ENCODE measurements at places on chromosomes 6 and 20.
A peak's percentile ranks its signal among the peaks of the same experiment; 100 is the strongest.

GRCh38 chr6:122787721-122788120 lies 1.3 kb upstream of the SMPDL3A start:
- DNase-seq = no peak

- no peak for DNase-seq
These were observed 8.3 kb downstream of the SS18L1 start for GRCh38 chr20:62151835-62152364.

- peak; percentile 80 for DNase-seq
These were observed 938 bp downstream of the WRNIP1 start for GRCh38 chr6:2765896-2766766.

- DNase-seq = no peak
These were observed 59.6 kb upstream of the TTPAL start for GRCh38 chr20:44415833-44416715.

- DNase-seq = no peak
These were observed 6.9 kb upstream of the PHACTR1 start for GRCh38 chr6:12709556-12710232.

GRCh38 chr6:56241124-56241802 lies 6.1 kb downstream of the COL21A1 start:
- peak; percentile 78 for DNase-seq

DNA sequence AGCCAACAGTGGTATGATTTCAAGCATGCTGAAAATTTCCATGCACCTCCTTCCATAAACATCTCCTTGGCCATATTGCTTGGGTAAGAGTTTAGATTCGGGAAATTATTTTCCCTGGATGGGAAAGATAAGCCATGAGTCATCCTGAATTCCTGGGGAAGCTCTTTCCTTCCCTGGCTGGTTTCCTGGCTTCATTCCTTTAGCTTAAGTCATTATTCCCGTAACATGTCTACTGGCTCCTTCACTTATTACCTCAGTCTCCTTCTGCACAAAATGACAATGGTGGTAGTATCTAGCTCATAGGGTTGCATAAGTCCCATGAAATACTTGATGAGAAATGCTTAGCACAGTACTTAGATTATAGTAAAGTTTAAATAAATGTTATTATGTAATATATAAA lies 27.6 kb downstream of the TINAG start:
- no peak for DNase-seq

DNA sequence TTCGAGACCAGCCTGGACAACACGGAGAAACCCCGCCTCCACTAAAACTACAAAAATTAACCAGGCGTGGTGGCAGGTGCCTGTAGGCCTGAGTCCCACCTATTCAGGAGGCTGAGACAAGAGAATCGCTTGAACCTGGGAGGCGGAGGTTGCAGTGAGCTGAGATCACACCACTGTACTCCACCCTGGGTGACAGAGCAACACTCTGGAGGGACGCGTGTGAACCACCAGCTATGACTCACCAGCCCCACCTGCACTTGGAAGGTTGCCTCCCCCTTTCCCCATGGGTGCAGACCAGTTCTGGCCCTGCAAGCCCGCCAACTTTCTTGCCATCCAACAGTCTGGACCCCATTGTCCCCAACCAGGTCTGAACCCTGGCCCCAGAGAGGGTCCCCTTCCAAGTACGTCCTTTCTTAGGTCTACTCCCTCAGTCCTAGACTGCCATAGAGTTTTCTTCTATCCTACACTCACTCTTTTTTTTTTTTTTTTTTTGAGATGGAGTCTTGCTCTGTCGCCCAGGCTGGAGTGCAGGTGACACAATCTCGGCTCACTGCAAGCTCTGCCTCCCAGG lies 29.2 kb downstream of the ATP9A start:
- peak; percentile 8 for DNase-seq

- no peak for DNase-seq
These were observed 57.1 kb downstream of the SLC35D3 start for GRCh38 chr6:136979206-136979605.

GRCh38 chr20:57416296-57417022 lies 25.3 kb downstream of the RBM38 start:
- no peak for DNase-seq

GRCh38 chr20:9985773-9986172 lies 49.0 kb upstream of the ANKEF1 start:
- no peak for DNase-seq

DNA sequence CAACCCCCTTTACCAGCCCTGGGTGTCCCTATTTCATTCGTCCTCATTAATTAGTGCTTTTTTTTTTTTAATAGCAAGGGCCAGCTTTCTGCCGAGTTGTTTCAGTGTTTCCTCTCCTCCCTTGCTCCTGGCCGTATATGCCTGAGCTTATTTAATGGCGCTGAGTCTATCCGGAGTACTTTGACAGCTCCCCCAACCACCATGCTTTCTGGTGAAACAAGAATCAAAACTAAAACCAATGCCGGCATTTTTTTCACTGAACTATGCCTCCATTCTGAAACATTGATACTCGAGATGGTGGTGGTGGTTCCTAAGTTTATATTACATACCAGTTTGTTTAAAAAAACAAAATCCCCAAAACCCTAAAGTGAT lies 1.2 kb downstream of the DCBLD1 start:
- DNase-seq = peak; percentile 60

DNA sequence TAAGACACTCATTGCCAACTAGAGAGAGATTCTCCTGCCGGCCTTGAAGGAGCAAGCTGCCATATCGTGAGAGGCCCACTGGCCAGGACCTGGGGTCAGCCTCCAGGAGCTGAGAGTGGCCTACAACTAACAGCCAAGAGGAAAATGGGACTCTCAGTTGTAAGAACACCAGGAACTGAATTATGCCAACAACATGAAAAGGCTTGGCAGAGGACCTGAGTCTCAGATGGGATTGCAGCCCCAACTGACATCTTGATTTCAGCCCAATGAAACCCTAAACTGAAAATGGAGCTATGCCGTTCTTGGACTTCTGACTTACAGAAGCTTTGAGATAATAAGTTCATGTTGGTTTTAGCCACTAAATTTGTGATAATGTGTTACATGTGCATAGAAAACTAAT lies 193.5 kb upstream of the LRFN2 start:
- no peak for DNase-seq

DNA sequence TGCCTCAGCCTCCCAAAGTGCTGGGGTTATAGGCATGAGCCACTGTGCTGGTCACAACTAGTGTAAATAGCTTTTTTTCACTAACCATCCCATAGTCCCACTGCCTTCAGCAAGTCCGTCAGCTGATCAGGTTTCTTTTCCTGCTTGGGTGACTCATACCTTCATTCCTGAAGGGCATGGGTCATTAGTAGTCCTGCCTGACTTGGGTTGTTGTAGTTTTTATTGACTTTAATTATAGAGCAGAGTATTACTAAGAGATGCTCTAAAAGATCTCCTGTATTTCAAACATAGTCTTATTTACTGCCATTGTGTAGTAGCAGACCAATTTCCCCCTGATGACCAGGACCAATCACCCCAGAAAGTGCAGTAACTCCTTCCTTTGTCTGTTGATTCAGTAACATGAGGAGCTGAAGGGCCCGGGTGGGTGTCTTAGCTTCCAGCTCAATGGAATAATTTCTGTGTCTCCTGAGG lies 25.8 kb downstream of the HLA-C start:
- DNase-seq = peak; percentile 92

DNA sequence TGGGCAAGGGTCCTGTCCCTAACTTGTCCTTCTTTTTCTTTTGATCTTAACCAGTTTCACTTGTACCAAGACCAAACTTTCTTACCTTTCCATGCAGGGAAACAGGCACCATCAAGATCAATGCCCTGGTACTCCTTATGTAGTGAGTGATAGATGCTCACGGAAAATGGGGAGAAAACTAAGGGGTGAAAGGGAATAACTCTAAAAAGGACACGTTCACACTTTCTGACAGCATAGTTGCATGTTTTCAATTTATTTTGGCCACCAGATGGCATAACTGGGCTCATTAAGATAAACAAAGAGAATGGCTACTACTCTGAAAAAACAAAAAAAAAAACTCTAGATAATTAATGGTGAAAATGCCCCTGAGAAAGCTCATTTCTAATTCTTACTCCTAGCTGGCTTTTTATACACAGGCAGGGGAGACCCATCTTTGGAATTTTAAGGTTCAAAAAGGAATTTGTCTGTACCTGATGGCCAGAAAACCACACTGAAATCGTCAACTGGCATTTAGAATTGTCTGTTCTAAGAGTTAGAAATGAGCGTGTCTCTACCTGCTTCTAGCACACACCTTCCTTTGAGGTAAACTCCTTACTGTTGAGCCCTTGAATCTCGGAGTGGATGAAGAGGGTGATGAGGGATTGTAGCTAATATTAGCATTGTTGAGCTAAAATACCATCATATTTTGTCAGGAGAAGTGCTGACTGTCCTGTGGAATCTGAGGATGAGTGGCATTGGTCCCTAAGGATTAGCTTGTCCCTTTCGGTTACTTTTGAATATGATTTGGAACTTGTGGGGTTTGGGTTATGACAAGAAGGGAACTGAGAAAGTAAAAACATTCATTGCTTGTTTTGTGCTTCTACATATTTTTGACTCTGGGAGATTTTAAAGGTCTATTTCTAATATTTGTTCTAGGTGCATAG lies 62.2 kb upstream of the DDR1 start:
- DNase-seq = peak; percentile 60

- DNase-seq = no peak
These were observed 223.2 kb downstream of the PRL start for GRCh38 chr6:22073516-22074198.

DNA sequence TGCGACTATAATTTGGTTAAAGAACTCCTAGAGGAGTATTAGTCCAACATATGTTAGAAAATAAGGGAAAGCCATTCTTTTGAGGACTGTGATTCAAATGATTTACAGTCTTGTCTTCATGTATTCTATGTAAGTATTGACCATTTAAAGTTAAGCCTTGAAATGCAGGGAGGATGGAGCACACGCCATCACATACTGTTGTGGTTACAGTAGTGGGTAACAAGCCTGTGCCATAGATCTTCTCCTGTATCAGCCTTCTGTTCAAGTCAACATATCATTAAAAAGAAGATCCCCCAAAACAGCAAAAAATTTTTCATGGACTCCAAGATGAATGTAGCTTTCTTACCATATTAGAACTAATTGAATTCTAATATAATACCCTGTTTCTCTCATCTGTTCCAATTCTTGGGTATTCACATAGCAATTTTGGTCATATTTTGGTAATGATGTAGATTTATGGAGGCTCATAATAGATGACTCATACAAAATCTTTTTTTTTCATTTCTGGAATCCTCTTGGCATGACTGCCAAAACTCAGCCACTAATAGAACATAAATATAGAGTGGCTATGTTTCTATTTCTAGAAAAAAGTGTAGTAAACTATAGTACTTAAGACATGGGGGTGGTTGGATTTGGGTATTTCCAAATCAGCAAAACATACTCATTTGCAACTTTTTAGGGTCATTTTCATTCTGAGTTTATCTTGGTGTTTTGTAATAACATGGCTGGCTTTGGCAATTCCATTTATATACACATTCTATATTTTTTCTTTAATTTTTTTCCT lies 413.5 kb downstream of the BCKDHB start:
- no peak for DNase-seq

- DNase-seq = no peak
These were observed 94.9 kb downstream of the MTFR2 start for GRCh38 chr6:136155191-136155590.

DNA sequence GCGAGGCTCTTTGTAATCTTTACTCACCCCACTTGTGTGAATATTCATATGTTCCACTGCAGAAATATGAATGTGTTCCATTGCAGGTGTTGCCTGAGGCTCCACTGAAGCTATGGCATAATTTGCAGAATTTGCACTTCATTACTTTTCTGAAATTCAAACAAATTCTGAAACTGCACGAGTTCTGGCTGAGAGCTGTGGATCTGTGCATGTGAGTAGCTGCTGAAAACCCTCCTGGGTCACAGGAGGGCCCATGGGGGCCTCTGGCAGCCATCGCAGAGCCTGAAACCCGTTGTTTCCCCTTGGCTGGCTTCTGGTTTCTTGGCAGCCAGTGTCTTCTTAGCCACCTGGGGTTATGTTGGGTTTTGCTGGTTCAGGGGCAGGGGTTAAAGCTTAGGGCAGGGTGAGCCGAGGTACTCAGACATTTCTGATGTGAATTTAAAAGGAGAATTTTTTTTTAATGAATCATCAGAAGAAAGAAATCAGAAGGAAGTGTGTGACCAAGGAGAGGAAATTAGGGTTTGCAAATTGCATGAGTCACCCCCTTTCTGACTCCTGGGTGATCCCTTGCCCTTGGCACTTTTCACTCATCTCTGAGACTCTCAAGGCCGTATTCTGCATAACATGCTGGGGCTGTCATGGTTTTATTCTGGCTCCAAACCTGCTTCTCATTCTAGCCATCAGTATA lies 40.6 kb downstream of the TOX2 start:
- DNase-seq = no peak

DNA sequence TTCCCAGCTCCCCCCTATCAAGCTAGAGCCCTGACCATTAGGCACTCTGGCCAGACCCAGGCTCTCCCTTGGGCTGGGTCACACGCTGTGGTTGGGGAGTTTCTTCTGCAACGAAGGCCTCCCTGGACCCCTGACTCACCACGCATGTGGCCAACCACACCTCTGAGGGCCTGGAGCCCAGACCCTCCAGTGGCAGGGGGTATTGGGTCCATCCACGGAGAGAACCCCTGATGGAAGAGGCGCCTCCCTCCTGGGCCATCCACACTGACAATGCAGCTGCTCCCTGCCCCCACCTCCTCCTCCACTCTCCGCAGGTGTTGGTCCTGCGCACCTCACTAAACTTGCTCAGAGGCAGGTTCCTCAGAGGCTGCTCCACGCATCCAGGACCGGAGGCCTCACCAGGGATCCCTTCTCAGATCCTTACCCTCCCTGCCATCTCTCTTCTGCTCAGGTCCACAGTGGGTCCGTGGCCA lies 125.4 kb downstream of the RNASET2 start:
- DNase-seq = no peak

DNA sequence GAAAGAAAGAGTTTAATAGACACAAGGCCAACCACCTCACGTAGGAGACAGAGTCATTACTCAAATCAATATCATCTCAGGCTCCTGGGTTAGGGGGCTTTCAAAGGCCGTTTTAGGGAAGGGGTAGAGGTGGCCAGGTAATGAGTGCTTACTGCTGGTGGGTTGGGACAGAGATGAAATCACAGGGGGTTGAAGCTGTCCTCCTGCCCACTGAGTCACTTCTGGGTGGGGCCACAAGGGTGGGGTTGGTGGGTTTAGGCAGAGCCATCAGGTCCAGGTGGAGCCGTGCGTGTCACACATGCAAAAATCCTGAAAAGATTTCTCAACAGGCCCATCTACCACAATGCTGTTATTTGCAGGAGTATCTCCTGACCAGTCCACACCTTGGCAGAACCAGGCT lies 167.0 kb upstream of the EXOC2 start:
- DNase-seq = no peak

DNA sequence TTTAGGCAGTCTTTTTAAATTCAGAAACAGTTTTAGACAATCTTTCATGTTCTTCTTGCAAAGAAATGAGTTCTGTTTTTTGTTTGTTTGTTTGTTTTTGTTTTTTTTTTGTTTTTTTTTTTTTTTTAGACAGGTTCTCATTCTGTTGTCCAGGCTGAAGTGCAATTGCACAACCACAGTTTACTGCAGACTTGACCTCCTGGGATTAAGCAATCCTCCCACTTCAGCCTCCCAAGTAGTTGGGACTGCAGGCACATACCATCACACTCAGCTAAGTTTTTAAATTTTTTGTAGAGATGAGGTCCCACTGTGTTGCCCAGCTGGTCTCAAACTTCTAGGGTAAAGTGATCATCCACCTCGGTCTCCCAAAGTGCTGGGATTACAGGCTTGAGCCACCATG lies 96.2 kb downstream of the OTOR start:
- DNase-seq = no peak

- no peak for DNase-seq
These were observed 31.6 kb downstream of the GSTA2 start for GRCh38 chr6:52731719-52732118.

All from DMS53 (cell line).